ENCODE measurements at places on chromosomes 12 and 14. TPM values are rescaled to one million over a fixed set of nuclear protein-coding genes. Genes with fewer than 3 reads are reported as not detected.
A peak's percentile ranks its signal among the peaks of the same experiment; 100 is the strongest.

ARMH4 gene
- not detected for total RNA-seq

OASL gene
- 1.6 TPM for total RNA-seq

TNS2 gene
- 3.0 TPM for total RNA-seq

TMCC3 gene
- total RNA-seq = 0.71 TPM

DIP2B gene
- 31.5 TPM for total RNA-seq

RASSF9 gene
- total RNA-seq = not detected

FAIM2 gene
- not detected for total RNA-seq

GRCh38 chr14:75380656-75381055 is 47.2 kb upstream of the JDP2 start:
- H3K27me3 ChIP-seq = peaks cover 19% of the 10 kb centered on the region
- no peak for DNase-seq
- no peak overlapping the region for H3K27ac ChIP-seq

GRCh38 chr14:66944872-66945271 is 244.4 kb upstream of the GARIN2 start:
- DNase-seq = no peak
- no peak overlapping the region for H3K27ac ChIP-seq
- H3K4me1 ChIP-seq = no peaks in the 10 kb centered on the region
- peaks cover 40% of the 10 kb centered on the region for H3K36me3 ChIP-seq

- no peak overlapping the region for H3K4me3 ChIP-seq
- DNase-seq = no peak
- no peak overlapping the region for H3K27ac ChIP-seq
- peaks cover 10% of the 10 kb centered on the region for H3K4me1 ChIP-seq
- H3K27me3 ChIP-seq = no peaks in the 10 kb centered on the region
Measured at GRCh38 chr12:10448236-10448635, 4.9 kb downstream of the KLRC1 start.

DNA sequence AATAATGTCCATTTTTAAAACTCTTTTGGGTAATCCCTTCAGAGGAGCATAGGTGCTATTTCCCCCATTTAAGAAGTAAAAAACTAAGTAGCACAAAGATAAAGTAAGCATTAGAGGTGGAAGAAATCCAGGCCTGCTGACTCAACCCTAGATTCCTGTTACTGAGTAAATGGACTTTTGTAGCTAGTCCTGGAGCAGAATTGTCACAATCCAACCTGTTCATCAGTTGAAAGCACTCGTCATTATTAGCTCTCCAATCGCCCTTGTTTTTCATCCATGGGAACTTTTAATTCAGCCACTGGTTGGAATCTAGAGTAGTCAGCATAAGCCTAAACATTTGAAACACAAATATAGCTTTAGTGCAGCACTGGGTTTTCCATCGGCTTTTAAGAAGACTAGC is 139.5 kb upstream of the AMIGO2 start:
- H3K27me3 ChIP-seq = no peaks in the 10 kb centered on the region
- peak overlapping the region; percentile 98 for H3K27ac ChIP-seq
- peak overlapping the region; percentile 96 for H3K4me3 ChIP-seq
- DNase-seq = no peak
- H3K4me1 ChIP-seq = peaks cover 50% of the 10 kb centered on the region

GRCh38 chr12:105841840-105842239 is 296.9 kb downstream of the NUAK1 start:
- peaks cover 33% of the 10 kb centered on the region for H3K27me3 ChIP-seq
- no peak overlapping the region for H3K4me3 ChIP-seq
- H3K4me1 ChIP-seq = no peaks in the 10 kb centered on the region
- no peak overlapping the region for H3K27ac ChIP-seq
- no peak for DNase-seq
- H3K36me3 ChIP-seq = no peaks in the 10 kb centered on the region

DNA sequence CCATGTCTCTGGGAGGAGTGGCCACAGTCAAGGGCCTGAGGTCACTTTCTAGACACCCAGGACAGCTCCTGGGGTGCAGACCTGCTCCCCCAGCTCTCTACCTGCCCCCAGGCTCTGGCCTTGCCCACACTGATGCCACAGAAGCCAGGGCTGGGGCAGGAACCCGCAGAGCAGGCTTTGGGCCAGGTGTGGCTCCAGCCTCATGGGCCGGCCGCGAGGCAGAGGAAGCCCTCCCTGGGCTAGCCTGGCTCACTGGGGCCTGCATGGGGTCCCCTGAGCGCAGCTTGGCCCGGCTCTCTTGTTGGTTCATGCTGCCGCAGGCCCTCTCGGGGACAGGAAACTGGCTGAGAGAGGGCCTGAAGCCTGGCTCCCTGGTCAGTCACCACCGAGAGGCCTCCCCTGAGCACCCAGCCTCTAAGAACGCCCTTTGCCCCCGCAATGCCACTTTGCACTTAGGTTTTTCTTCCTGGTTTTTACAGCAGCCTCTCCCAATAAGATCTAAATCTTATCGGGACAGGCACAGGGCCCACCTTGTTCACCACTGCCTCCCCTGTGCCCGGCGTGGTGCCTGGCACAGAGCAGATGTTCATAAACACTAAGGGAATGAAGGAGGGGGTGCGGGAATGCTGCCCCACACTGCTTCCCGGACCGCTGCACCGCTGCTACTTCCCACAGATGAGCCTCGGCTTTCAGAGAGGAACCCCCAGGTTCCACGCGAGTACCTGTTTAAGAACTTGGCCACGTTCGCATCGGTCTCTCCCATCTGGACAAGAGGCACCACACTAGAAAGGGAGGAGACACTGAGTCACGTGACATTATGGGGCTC is 14.7 kb downstream of the MMAB start:
- H3K27ac ChIP-seq = no peak overlapping the region
- peaks cover 13% of the 10 kb centered on the region for H3K36me3 ChIP-seq
- H3K4me3 ChIP-seq = no peak overlapping the region
- H3K4me1 ChIP-seq = no peaks in the 10 kb centered on the region

GRCh38 chr14:39592116-39592789 is 160.0 kb upstream of the FBXO33 start:
- H3K4me1 ChIP-seq = peaks cover 10% of the 10 kb centered on the region
- H3K36me3 ChIP-seq = no peaks in the 10 kb centered on the region
- H3K27me3 ChIP-seq = no peaks in the 10 kb centered on the region
- no peak overlapping the region for H3K4me3 ChIP-seq
- H3K27ac ChIP-seq = no peak overlapping the region

- no peak overlapping the region for H3K4me3 ChIP-seq
- H3K27ac ChIP-seq = no peak overlapping the region
- no peaks in the 10 kb centered on the region for H3K36me3 ChIP-seq
- peaks cover 1% of the 10 kb centered on the region for H3K4me1 ChIP-seq
Measured at GRCh38 chr12:106645074-106645421, 62.2 kb downstream of the RFX4 start.

DNA sequence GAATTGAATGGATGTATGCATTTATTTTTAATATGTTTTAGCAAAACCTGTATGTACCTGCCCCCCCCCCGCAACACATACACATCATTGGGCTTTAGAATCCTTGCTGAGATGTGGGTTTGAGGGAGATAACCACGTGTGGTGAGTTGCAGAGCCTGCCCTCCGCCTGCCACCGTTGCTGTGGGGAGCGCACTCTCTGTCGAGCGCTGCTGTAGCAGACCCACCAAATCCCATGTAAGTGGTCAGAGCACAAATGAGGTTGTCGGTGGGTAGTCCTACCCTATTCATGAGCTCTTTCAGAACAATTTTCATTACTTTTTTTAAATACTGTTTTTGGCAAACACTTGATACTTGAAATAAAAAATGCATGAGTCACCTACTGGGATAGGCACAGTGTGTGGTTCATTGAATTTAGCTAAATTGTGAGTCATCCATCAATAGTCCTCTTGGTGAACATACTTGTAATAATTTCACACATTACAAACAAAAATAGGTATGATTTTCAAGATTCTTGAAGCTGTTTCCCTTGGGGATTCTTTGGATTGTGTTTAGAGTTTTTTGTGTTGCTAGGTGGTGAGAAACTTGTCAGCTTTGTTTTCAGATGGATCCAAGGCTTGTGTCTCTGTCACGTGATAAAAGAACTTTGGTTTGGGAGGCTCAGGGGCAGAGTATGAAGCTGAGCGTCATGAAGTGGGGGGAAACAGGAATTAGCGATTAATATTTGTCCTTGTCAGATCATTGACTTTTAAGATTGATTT is 107.6 kb downstream of the PTCSC3 start:
- H3K27ac ChIP-seq = no peak overlapping the region
- DNase-seq = no peak
- H3K4me3 ChIP-seq = no peak overlapping the region
- H3K36me3 ChIP-seq = no peaks in the 10 kb centered on the region

DNA sequence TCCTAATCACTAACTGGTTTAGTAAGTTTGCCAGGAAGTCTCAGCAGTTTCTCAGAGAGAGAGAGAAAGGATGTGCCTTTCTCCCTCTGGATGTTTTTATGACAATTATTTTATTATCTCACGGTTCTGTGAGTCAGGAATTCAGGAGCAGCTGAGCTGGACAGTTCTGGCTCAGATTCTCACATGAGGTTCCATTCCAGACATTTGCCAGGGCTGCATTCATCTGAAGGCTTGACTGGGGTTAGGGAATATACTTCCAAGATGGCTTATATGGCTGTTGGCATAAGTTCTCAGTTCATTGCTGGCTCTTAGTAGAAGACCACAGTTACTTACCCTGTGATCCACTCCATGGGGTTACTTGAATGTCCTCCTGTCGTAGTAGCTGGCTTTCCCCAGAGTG is 101.2 kb upstream of the ATF7IP start:
- H3K27ac ChIP-seq = peak overlapping the region; percentile 22
- DNase-seq = no peak
- no peak overlapping the region for H3K4me3 ChIP-seq
- H3K4me1 ChIP-seq = peaks cover 14% of the 10 kb centered on the region
- no peaks in the 10 kb centered on the region for H3K27me3 ChIP-seq

DNA sequence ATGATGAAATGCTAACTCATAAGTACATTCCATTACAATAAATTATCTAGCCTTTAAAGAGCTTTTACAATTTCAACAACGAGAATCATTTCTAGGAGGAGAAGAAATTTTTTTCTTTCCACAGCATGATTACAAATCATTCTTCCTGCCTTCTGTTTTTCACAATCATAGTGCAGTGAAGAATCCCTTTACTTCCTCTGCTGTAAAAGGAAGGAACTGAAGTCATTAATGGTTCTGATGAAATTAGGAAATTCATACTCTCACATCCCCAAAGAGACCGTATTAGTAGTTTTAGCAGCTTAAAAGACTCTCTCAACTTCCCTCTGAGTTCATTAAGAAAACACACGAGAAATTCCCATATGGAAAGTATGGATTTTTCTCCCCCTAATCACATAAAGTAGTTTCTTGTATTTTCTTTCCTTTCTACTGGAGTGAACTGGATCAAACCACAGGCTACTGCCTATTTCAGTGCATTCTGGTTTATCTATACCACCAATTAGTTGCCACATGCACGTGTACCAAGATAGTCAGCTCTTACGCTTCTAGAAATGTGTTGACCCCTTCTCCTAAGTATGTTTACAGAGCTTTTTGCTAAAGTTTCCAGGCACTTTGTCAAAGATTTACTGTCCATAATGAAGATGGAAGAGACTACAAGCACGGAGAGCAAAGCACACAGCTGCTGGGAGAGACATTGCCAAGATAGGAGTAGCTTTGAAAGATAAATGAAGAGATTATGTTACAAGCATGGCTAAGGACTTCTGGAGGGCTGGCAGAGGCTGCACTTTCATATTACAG is 58.9 kb upstream of the KITLG start:
- no peak overlapping the region for H3K27ac ChIP-seq
- H3K4me1 ChIP-seq = no peaks in the 10 kb centered on the region
- H3K27me3 ChIP-seq = peaks cover 8% of the 10 kb centered on the region
- no peak for DNase-seq
- no peak overlapping the region for H3K4me3 ChIP-seq

DNA sequence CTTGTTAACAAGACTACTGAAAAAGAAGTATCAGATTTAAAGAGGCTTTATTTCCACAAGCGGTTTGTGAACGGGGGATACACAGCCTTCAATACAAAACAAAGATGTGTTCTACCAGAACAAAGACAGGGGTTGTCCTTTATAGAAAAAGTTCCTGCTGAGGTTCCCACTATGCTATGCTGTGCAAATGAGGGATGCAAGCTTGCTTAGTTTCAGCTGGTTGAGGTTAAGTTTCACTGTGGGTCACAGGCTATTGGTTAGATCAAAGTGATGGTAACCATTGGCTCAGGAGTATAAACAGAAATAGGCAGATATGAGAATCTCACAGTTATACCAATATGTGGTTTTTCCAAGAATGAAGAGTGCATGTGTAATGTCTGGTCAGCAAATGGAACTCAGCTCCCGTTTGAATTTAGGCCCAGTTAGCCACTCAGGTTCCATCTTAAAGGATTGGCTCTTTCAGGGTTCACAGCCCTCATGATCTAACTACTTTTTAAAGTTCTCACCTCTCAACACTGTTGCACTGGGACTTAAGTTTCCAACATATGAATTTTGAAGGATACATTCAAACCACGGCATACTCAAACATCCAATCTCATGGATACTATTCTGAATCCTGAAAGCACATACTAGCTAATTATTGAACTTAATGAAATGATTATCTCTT is 215.4 kb upstream of the DCN start:
- H3K36me3 ChIP-seq = peaks cover 12% of the 10 kb centered on the region
- H3K4me3 ChIP-seq = no peak overlapping the region
- no peaks in the 10 kb centered on the region for H3K27me3 ChIP-seq
- DNase-seq = no peak

DNA sequence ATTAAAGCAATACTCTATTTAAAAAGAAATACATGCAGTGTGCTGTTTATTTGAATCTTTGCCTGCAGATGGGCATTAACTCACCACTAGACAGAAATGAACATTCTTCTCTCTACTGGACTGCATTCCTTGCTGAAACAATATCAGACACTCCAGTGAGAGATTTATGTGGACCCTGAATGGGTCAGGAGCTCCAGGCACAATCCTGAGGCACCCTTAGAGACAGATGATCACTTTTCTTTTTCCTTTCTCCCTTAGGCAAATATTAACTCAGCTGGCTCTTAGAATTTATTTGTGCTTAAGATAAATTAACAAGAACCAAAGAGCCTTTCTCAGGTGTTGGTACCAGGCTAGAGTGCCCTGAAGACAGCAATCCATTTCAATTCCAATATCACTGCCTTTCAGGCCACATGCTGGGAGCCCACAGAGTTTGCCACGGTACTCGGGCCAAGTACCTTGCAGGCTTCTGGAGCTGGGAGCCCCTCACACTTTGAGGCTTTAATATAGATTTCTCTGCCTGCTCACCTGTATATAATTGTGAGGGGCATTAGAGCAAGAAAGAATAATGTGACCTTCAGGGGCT is 173.0 kb downstream of the EMP1 start:
- no peak overlapping the region for H3K27ac ChIP-seq

GRCh38 chr12:122123761-122124145 is 45.2 kb downstream of the MLXIP start:
- H3K27me3 ChIP-seq = no peaks in the 10 kb centered on the region
- H3K36me3 ChIP-seq = no peaks in the 10 kb centered on the region
- peaks cover 74% of the 10 kb centered on the region for H3K4me1 ChIP-seq

- H3K27me3 ChIP-seq = peaks cover 27% of the 10 kb centered on the region
- DNase-seq = no peak
- peaks cover 5% of the 10 kb centered on the region for H3K4me1 ChIP-seq
- H3K36me3 ChIP-seq = no peaks in the 10 kb centered on the region
- H3K27ac ChIP-seq = no peak overlapping the region
Measured at GRCh38 chr14:94345344-94346064, 22.4 kb upstream of the SERPINA6 start.

DNA sequence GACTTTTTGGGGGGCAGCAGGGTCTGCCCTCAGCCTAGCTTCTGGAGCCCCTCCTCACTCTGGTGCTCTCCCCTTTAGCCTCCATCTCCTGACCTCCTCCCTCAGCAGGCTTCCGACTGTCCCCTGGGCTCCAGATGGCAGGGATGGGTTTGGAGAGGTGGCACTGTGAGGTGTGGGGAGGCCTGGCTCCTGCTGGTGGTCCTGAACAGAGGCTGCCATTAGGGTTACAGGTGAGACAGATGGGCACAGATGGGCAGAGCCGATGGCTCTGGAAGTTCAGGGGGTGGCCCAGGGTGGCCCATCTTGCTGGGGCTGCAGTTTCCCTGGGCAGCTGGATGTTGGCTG is 68.5 kb upstream of the BEGAIN start:
- no peak overlapping the region for H3K4me3 ChIP-seq
- H3K27me3 ChIP-seq = peaks cover 19% of the 10 kb centered on the region
- H3K27ac ChIP-seq = no peak overlapping the region
- DNase-seq = no peak

All from naive thymus-derived CD8-positive, alpha-beta T cell (primary cell).